GM18507 (cell line): ENCODE measurements at places on chromosomes 3 and 15.

DNA sequence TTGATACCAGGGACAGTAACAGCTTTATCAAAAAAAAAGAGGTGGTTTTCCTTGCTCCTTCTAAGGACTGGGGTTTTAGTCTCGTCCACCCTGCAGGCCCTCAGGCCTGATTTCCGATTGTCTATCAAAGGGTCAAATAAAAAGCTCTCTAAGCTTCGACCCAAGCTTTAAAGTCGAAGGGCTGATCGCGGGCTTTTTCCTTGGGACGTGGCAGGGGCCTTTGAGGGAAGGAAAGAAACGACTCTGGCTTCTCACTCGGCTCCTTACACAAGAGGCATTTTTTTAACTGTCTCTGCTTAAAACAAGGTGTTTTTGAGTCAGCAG, 354 bp upstream of the KLHL24 start:
- DNase-seq: no peak

DNA sequence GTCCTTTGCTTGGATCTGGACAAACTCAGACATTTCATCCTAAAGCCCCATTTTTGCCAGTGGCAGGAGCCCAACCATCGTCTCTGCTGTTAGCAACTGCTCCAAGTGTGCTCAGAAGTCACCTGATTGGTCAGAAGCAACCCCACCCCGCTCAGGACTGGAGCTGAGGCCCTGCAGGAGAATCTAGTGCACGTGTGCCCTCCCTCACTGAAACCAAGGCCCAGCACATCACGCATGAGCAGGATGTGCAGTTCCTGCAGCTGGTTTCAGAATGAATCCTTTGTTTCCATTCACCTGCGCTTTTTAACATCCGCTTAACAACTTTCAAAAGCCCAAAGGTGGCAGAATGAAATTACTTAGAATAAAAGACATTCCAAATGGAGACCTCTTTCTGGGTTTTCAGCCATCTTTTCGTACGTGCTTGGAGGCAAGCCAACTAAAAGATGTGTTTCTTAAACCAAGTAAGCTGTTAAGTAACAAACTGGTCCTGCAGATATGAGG, 81.2 kb downstream of the SRGAP3 start:
- DNase-seq: peak; percentile 75

- DNase-seq: no peak
Observed at GRCh38 chr3:36155515-36155914, 224.8 kb upstream of the STAC start.

- no peak for DNase-seq
Observed at GRCh38 chr3:9045371-9045770, 82.1 kb upstream of the RAD18 start.

DNA sequence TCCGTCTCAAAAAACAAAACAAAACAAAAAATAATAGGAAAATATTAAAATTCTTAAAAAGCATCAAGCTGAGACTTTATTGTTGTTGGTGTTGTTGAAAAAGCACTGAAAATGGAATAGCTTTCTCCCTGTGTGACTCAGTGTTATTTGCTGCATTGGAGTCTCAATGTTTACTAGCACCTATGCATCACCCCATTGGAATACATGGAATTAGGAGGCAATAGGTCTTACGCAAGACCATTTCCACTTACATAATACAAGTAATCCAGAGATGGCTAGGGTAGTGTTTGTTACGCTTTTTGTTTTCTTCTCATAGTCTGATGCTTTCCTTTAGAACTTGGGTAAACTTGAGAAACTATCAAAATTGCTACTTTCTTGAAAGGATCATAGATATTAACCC, 15.2 kb downstream of the GXYLT2 start:
- DNase-seq: no peak

DNA sequence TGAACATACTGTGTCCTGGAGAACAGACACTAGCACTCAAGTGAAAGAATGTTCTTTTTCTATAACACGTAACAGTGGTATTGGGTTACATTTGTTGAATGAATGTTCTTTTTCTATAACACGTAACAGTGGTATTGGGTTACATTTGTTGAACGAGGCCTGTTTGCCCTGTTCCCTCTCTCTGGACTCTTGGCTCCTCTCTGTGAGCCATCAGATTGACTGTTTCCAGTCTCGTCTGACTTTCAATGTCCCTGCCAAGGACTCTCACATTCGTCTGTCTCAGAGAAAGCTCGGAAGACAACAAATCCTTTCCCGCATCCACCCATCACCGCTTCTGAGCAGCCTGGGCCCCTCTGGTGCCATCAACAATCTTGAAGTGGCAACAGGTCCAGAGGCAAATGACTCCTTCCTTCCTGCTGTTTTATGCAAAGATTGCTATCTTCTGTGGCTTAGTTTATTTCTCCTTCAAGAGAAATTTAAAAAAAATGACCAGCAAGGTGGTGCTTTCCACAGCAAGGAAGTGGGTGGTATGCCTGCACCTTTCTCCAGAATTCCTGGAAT, 8.0 kb downstream of the TMEM45A start:
- no peak for DNase-seq

GRCh38 chr3:18411541-18411940, 13.6 kb downstream of the SATB1 start:
- DNase-seq: no peak

DNA sequence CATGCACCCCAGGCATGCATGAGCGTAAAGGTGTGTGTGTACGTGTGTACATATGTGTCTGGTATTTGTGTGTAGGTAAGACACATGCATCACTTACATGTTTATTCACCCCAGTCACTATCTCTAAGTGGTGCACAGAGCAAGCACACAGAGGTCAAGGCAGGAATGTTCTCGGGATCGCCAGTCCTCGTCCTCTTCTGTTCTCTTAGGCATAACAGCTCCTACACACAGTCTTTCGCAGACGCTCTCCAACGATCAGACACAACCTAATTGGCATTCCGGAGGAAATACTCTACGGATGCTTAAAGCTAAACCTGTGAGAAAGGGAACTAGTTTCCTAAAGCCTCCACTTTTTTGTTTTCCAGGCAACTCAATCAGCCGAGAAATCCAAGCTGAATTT, 95.9 kb downstream of the ADAMTS17 start:
- no peak for DNase-seq

- DNase-seq: no peak
Observed at GRCh38 chr15:68560501-68561113, 18.2 kb upstream of the CORO2B start.

- no peak for DNase-seq
Observed at GRCh38 chr3:11580645-11581044, 63.1 kb downstream of the VGLL4 start.

GRCh38 chr15:83613714-83614113, 40.2 kb upstream of the ADAMTSL3 start:
- no peak for DNase-seq

DNA sequence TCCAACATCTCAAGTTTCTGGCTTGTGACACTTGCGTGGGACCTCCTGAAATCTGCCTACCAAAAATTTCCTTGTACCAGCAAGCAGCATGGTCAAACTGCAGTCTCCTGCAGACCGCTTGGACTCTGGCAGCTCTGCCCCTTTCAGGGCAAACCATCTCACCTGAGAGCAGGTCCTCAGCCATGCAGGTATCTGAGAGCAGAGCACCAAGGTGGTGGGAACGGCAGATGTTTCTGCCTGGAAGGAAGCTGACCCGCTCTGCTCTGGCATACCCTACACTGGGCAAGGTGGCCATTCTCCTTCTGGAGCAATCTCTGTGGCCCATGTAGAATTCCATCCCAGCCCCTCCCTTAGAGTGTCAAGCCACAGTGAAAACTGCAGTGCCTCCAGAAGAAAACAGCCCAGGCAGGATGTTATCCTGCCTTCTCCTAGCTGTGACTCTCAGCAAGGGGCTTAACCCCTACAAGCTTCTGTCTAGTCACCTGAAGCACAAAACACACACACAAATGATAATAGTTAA, 21.6 kb downstream of the MESD start:
- no peak for DNase-seq

DNA sequence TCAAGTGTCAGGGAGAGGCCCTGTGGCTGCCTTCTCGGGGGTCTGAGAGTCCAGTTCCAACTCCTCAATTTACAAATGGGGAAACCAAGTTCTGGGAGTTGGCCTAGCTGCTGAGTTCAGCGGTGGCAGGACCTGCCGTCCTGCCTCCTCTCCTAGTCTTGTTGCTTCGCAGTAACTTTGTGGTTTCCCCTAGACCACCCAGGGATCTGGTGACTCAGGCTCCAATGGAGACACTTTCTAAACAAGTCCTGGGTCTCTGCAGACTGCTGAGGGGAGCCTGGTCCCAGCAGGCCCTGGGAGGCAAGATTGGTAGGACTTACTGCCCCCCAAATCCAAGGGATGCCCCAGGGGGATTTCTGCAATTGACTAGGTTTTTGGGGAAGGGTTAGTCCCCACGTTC, 83.6 kb downstream of the SMAD6 start:
- no peak for DNase-seq

GRCh38 chr3:123833398-123833785, 50.7 kb downstream of the MYLK start:
- no peak for DNase-seq

- no peak for DNase-seq
Observed at GRCh38 chr3:123188058-123188457, 13.7 kb upstream of the SEC22A start.

- no peak for DNase-seq
Observed at GRCh38 chr3:15795651-15796308, 2.0 kb downstream of the ANKRD28 start.

DNA sequence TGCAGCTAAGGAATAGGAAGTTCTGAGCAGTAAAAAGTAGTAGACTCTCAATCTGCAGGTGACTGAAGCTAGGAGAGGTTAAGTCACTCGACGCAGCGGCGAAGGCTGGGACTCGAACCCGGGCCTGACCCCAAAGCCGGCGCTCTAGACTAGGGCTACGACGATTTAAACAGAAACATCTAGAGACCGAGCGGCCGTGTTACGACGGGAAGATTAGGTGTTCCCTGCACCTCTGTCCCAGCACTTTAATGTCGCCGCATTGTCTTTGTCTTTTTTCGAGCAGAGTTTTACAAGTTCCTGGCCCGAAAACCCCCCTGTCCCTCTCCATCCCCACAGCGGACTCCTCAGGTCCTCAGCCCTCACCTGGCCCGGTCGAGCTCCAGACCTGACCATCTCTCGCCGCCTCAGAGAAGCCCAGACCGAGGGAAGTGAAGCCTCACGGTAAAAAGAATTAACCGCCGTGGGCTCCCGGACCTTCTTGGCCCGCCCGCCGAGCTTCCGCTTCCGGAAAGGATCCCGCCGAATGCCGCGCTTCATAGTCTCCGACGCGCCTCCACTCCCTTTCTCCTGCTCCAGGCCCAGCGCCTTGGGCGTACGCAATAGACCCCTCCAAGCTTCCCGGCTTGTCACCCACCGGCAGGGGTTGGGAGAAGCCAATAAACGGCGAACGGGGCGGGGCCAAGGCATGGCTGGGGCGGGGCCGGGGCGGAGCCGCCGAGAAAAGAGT, at the start of gene CCDC14:
TSS of gene CCDC14 (minus strand) at position 449 of the 727 bp plus-strand sequence. CDS start at position 393, 56 bp downstream.
- peak; percentile 48 for DNase-seq

DNA sequence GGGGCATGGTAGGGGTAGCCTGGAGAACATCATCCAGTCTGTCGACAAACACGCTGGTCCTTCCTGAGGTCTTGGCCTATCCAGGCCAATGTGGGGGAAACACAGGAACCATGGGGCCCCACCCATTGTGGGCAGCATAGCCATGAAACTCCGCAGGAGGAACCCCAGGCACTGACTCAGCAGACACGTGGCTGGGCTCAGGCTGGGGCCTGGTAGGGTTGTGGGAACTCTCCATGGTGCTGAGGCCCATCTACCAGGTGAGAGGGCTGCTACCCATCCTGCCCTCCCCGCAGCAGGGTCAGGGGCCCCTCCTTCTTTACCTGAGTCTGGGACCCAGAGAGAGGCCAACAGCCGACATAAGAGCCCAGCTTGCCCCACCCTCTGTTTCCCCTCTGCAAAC, 22.6 kb upstream of the CACNA2D2 start:
- peak; percentile 37 for DNase-seq

DNA sequence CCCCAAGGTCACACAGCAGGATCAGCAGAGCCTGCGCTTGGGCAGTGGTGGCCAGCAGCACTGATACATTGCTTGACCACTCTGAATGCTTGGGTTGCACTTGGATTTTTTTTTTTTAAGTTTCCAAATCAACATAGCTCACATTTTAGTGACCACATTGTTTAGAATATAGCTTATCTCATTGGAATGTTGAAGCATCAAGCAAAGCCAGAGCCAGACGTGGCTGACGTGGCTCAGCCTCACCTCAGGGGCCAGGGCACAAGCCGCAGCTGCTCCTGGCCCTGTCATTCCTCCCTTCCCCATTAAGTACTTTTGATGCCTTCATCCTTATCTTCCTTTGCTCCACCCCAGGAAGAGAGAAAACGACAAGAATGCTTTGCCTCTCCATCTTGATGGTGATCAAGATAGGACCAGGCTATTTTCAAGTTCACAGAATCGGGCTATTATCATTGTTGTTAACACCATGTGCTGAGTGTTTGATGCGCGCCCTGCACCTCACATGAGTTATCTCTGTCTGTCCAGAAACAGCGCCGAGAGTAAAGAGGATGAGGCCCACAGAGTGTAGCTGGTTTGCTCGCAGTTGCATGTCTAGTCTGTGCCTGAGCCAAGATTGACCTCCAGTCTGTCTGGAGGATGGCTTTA, 75.8 kb downstream of the AAGAB start:
- DNase-seq: no peak

DNA sequence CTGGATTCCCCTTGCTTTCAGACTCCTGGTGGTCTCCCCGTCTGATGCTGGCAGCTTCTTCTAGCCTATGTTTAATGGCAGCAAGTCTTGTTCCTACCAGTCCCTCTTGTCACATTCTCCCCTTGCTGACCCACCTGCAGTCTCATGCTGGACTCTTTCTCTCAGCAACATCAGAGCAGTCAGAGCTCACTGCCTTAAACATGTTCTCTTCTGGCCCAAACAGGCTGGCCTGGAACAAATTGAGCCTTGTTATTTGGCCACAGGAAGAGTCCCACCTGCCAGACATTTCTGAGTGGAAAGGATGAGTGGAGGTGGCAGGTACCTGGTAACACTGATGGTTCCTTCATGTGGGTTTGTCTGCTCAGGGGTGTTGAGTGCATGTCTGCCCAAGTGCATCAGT, 59.2 kb upstream of the APEH start:
- no peak for DNase-seq

- DNase-seq: no peak
Observed at GRCh38 chr15:43792761-43793476, 799 bp downstream of the SERF2 start.

DNA sequence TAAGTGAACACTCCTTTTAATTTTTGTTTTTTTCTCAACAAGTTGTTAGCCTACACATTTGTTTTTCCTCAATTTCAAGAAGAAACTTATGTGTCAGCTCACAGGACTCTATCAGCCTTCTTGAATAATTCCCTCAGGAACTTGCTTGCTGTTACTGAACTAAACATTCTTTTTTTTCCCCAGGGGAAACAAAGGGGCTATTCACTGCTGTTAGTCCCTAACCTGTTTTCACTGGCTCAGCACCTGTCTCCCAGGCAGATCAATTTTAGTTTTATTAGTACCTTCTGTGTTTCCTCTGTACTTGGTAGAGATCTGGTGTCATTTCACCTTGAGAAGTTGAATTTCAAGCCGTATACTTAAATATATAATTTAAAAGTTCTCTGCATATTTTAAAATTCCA, 644.6 kb downstream of the CADM2 start:
- no peak for DNase-seq

DNA sequence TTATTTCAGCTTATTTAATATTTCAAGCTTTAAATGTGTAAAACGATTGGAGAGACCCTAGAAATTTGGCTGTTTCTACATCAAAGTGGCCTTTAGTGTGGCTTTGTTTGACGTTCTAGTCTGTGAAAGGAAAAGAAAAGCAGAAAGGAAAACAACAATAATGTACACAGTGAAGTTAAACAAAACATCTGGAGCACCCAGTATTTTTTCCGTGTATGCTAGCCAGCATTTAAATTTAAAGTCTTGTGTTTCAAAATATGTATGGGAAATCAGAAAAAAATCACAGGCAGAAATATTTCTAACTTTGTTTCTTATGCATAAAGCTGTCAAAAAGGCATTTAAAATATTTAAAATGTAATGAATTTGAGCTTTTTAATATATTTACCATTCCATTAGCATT, 218.1 kb downstream of the NAALADL2 start:
- no peak for DNase-seq
